ENCODE measurements at places on chromosomes 4 and X. TPM values are rescaled to one million over a fixed set of nuclear protein-coding genes. Genes with fewer than 3 reads are reported as not detected.

- H3K4me3 ChIP-seq, result no peak overlapping the region
- H3K36me3 ChIP-seq, result peaks cover 46% of the 10 kb centered on the region
- H3K27ac ChIP-seq, result no peak overlapping the region
- no peak for DNase-seq
Measured at GRCh38 chr4:36099509-36099908, 144.8 kb downstream of the ARAP2 start.

GRCh38 chrX:47366041-47366722 is 4.2 kb upstream of the ZNF157 start:
- peak overlapping the region; percentile 81 for H3K27ac ChIP-seq
- DNase-seq, result peak; percentile 80
- peak overlapping the region; percentile 83 for H3K4me3 ChIP-seq
- no peaks in the 10 kb centered on the region for H3K27me3 ChIP-seq
- no peaks in the 10 kb centered on the region for H3K36me3 ChIP-seq
- H3K4me1 ChIP-seq, result peaks cover 13% of the 10 kb centered on the region

DNA sequence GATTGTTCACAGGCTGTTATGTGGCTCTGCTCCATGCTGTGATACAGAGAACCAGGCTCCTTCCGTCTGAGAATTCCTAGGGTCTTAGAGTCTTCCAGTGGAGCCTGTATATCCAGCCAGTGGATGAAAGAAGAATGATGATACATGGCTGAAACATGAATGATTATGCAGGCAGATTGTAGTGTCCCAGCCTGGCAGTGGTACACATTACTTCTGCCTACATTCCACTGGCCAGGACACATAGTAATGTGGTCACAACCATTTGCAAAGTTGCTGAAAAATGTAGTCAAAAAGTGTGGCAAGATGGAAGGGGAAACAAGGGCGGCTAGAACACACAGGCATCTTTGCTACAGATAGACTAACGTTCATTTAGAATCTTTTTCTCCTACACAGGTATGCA is 4.5 kb upstream of the GBA3 start:
- DNase-seq, result no peak
- H3K27me3 ChIP-seq, result no peaks in the 10 kb centered on the region
- H3K27ac ChIP-seq, result no peak overlapping the region
- H3K4me1 ChIP-seq, result no peaks in the 10 kb centered on the region
- H3K4me3 ChIP-seq, result no peak overlapping the region
- no peaks in the 10 kb centered on the region for H3K36me3 ChIP-seq

DNA sequence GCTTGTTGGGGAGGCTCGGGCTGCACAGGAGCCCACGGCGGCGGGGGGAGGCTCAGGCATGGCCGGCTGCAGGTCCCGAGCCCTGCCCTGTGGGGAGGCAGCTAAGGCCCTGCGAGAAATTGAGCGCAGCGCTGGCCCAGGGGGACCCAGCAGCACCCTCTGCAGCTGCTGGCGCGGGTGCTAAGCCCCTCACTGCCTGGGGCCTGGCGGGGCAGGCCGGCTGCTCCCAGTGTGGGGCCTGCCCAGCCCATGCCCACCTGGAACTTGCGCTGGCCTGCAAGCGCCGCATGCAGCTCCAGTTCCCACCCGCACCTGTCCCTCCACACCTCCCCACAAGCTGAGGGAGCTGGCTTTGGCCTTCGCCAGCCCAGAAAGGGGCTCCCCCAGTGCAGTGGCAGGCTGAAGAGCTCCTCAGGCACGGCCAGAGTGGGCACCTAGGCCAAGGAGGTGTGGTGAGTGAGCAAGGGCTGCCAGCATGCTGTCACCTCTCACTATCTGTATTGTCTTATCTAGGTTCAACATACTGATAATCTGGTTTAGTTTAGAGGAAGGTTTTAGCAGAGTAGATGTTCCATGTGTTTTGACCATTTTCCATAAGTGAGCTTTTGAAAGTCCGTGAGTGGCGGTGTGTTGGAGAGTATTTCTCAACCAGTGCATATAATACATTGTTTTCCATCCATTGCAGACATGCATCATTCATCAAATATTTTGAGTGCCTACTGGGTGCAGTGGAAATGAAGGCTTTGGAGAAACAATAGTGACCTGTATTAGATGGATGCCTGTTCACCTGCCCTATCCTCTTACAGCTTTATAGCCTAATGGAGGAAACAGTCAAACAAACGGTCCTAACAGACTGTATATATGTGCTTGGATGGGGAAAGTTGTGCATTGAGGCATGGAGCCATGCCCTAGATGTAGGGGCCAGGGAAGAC is 13.1 kb downstream of the PI4K2B start:
- H3K36me3 ChIP-seq, result peaks cover 22% of the 10 kb centered on the region
- DNase-seq, result no peak
- no peak overlapping the region for H3K27ac ChIP-seq

GRCh38 chrX:108177351-108178142 is 86.0 kb downstream of the ATG4A start:
- no peak overlapping the region for H3K4me3 ChIP-seq
- H3K36me3 ChIP-seq, result no peaks in the 10 kb centered on the region
- no peak for DNase-seq
- no peak overlapping the region for H3K27ac ChIP-seq
- H3K4me1 ChIP-seq, result no peaks in the 10 kb centered on the region

Gene FMR1
- 29.0 TPM for total RNA-seq

GRCh38 chr4:183335369-183335940 is 13.2 kb upstream of the CLDN24 start:
- H3K36me3 ChIP-seq, result no peaks in the 10 kb centered on the region
- H3K27me3 ChIP-seq, result peaks cover 13% of the 10 kb centered on the region
- H3K4me1 ChIP-seq, result peaks cover 5% of the 10 kb centered on the region

Gene GPR78
- total RNA-seq, result not detected

Gene HMX1
- total RNA-seq, result not detected

Gene ARX
- not detected for total RNA-seq

- H3K27me3 ChIP-seq, result no peaks in the 10 kb centered on the region
- H3K27ac ChIP-seq, result no peak overlapping the region
- no peak for DNase-seq
- H3K36me3 ChIP-seq, result no peaks in the 10 kb centered on the region
- H3K4me1 ChIP-seq, result no peaks in the 10 kb centered on the region
Measured at GRCh38 chr4:41505161-41505661, 32.7 kb upstream of the LIMCH1 start.

- no peaks in the 10 kb centered on the region for H3K27me3 ChIP-seq
- peak overlapping the region; percentile 65 for H3K4me3 ChIP-seq
- H3K27ac ChIP-seq, result peak overlapping the region; percentile 70
- DNase-seq, result peak; percentile 34
- no peaks in the 10 kb centered on the region for H3K36me3 ChIP-seq
- H3K4me1 ChIP-seq, result peaks cover 27% of the 10 kb centered on the region
Measured at GRCh38 chr4:148216866-148217814, 225.1 kb downstream of the NR3C2 start.

GRCh38 chr4:113328514-113328913 is 279.1 kb downstream of the ANK2 start:
- H3K36me3 ChIP-seq, result no peaks in the 10 kb centered on the region
- H3K27me3 ChIP-seq, result peaks cover 9% of the 10 kb centered on the region
- no peaks in the 10 kb centered on the region for H3K4me1 ChIP-seq
- H3K27ac ChIP-seq, result no peak overlapping the region

DNA sequence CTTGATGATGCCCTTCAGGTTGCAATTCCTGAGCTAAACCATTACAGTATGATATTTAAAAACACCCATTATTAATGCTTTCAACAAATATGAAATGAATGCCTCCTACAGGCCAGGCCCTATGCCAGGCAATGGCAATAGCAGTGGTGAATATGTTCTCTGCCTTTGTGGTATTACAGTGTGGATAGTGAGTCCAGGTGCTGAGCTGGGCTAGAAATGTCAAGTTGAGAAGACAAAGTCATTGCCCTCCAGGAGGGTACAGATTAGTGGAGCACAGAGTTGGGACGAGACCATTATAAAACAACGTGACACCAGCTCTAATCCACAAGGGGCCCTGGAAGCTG is 81.9 kb downstream of the RBM47 start:
- peaks cover 19% of the 10 kb centered on the region for H3K4me1 ChIP-seq
- no peak overlapping the region for H3K4me3 ChIP-seq
- DNase-seq, result no peak
- H3K27ac ChIP-seq, result no peak overlapping the region
